ENCODE measurements at places on chromosomes 2 and 18.

DNA sequence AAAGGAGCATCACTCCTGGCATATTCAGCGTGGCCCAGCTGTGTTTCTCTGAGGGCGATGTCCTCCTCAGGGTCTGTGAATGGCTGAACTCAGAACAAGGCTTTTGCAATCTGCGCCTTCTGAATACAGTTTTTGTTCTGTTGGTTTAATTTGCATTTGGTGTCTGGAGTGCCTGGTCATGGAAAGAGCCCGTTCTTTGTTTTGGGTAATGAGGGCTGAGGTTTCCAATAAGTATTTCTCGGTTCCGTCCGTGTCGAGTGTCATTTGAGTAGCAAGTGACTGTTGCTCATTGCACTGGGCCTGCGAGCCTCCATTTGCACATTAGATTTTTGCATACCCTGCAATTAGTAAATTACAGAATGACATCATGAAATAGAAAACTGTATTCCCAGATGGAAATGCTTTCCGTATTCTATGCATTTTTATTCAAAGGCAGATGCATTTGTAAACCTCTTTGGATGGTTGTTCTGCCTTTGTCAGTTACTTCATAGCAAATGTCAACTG lies 57.3 kb downstream of the NEDD4L start:
- DNase-seq: no peak

DNA sequence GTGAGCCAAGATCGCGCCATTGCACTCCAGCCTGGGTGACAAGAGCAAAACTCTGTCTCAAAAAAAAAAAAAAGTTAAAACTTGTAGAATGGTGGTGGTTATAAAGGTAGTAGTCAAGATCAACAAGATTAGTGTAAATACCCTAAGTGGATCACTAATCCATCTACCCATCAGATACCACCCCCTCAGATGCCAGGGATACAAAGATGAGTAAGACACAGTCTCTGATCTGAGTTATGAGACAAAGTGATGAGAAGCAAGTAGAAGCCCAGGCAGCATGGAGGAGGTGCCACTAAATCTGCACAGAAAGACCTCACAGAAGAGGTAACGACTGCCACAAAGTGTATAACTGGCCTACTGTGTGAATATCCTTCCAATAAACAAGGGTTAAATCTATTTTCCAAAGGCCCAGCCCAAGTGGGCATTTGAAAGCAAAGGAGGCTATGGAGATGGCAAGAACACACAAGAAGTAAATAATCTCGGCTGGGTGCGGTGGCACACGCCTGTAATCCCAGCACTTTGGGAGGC lies 20.2 kb downstream of the NFE2L2 start:
- DNase-seq: no peak

DNA sequence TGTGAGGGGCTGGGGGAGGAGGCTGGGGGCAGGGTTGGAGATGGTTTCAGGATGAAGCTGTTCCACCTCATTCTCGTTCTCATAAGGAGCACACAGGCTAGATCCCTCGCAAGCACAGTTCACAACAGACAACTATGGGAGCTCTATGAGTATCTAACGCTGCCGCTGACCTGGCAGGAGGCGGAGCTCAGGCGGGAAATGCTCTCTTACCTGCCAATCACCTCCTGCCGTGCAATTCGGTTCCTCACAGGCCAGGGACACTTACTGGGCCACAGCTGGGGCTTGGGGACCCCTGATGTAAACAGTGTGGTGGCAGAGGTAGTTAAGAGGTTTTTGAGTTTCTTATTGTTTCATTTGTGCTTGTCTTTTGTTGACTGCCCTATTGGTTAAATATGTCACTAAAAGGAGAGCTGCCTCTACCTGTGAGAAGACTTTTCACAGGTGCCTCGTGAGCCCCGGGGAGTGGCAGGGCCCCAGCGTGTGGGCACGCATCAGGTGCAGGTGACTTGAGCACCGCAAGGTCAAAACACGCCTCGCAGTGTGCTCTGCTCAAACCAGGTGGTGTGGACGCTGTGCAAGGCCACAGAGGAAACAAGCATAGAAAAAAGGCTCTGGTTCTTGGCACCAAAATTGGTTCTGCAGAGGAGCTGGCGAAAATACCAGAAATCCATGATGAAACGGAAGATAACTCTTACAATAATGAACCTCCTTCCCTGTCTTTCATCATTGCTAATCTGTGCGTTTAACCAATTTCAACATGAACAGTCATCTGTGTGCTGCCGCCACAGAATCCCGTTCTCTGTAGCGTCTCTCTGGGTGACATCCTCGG lies 10.2 kb downstream of the MLPH start:
- no peak for DNase-seq

GRCh38 chr2:10557506-10558265 lies 109.6 kb upstream of the ODC1 start:
- no peak for DNase-seq

DNA sequence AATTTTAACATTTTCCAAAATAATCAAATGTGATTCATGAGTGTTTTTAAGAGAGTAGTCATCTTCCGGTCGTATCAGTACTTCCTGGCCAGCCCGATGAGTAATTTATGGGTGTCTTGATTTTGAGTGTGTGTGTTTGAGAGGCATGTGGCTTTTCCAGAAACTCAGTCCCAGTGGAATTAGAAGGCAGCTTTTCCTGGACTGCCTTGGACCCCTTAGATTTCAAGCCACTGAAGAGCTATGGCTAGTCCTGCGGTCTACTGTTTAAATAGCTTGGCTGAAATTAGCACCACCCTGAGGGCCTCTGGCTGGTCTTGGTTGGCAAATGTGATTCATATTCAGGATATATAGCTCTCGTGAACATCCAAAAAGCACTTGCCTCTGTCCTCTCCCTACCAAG lies 59.4 kb downstream of the HK2 start:
- no peak for DNase-seq

DNA sequence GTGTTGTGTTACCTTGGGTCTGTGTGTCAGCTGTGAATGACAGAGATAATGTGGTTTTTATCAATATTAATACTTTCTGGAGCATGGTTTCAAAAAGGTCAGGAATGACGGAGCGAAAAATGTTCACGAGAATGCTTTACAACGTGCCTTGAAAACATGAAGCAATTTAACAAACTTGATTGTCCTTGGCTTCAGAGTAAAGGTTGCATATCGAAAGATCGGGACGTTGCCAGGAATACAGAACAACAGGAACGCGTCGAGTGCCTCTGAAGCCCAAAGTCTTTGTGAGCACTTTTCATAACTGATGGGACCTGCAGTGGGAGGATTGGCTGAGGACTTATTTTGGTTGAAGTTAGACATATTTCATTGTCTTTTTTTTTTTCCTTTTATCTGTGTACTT lies 206.1 kb downstream of the ZNF407 start:
- no peak for DNase-seq

DNA sequence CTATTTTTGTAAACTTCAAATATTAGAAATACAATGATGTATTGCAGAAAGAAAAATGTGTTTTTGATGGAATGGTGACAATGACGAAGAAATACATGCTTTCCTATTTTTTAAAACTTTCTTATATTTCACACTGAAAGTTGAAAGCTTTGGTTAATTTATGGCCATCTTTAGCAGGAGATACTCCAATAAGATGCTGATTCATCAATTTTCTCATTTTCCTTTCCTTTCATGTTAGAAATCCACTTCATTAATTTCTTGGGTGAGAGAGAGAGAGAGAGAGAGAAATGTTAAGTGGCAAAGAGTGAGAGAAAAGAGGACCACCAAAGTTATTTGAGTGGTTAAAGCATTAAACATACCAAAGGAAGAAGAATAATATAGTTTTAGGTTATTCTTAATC lies 28.6 kb upstream of the MAP2 start:
- DNase-seq: no peak

DNA sequence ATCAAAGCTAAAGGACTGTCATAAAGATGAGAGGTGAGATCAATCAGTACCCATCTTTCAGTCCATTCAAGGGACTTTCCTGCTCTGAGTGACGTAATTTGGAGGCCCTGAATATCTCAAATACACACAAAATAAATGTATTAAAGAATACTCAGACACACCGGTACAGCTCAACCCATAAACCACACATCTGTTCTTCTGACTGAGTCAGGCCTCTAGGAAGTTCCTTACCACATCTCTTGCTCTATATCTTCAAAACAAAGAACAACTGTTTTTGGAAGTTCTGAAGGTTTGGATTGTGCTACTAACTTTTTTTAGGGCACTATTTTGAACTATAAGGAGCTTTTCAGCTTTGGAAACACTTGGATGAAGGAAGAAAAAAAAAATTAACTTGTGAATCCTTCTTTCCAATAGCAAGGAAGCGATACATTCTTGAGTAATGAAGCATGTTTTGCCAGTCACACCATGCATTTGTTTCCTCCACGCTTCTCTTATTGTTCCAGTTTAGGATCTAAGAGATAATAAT lies 866.5 kb upstream of the VRK2 start:
- DNase-seq: no peak

DNA sequence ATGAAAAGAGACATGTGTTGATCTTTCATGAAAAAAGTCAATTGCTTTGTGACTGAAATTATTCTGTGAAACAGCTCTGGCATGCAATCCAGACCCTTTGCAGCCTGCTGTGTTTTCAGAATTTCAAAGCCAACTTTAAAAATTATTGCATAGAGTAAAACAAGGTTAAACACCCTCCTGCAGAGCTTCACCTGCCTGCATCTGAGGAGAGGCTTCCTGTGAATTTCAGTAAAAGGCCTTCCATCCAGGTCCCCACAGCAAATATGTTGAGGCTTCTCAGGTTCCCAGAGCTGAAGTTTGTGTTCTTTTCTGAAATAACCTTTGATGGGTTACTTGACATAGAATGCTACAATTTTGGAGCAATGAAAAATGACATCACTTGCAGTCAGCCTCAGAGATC lies 4.1 kb downstream of the XIRP2 start:
- no peak for DNase-seq
